ENCODE measurements at places on chromosomes 11 and 22. TPM values are rescaled to one million over a fixed set of nuclear protein-coding genes. Genes with fewer than 3 reads are reported as not detected.

BBOX1 gene
- not detected for total RNA-seq

RRM1 gene
- total RNA-seq = 41.5 TPM

CDHR5 gene
- not detected for total RNA-seq

OR10S1 gene
- total RNA-seq = not detected

CD6 gene
- total RNA-seq = not detected

OR51B5 gene
- 0.21 TPM for total RNA-seq

TEX54 gene
- total RNA-seq = not detected

ISX gene
- total RNA-seq = not detected

KLHDC7B gene
- total RNA-seq = not detected

GAL gene
- total RNA-seq = not detected
